ENCODE measurements at places on chromosomes 11 and 22.

DNA sequence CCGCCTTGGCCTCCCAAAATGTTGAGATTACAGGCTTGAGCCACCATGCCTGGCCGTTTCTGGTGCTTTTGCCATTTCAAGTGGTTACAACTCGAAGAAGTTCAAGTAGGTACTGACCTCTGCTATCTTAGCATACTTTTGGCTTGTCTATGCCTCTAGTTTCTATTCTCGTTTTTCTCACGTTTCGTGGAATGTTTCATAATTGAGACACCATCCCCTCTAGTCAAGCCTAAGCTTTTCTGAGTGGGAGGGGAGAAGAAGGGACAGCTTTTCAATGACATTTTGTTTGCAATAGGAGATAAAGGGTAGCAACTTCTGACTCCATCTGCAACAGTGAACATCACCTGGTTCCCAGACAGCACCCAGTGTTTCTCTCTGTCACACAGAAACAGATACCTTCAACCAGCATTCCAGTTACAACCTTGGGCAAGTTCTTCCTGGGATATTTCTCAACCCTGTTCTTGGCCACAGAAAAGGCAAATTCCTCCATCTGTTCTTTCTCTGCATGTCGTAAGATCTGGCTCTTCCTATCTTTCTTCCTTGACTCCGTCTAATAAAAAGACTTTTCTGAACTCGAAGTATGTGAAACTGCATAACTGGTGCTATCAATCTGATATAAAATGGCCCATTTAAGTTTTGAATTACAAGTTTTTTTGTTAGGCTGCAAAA, 25.5 kb downstream of the DDI1 start:
- DNase-seq, result no peak

DNA sequence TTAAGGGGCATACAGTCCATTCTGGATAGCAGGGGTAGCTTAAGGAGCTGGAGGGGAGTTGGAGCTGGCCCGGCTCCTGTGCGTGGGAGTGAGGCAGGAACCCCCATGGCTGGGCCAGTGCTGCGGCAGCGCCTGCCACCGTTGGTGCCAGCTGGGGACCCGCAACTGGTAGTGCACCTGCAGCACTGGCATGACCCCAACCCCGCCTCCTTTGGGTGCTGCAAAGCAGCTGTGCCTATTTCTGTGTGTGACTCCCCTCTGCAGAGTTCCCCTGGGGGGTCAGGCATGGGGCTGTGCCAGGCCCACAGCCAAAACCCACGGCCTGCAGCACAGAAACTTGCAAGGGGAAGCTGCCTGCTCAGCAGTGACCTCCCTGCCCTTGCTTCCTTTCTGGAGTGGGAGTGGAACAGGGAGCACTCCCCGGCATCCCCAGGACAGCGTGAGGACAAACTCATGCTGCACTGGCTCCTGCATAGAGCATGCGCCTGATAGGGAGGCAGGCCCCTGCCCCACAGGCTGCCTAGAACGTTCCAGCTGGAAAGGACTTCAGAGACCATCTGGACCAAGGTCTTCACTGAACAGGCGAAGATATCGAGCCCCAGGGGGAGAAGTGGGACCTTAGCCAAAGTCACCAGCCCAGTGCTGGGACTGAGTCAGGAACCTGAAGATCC, 26.2 kb upstream of the RAB1B start:
- DNase-seq, result no peak

- no peak for DNase-seq
These were observed 79.4 kb downstream of the RBMXL2 start for GRCh38 chr11:7167976-7168740.

- no peak for DNase-seq
These were observed 175.8 kb upstream of the BDNF start for GRCh38 chr11:27875831-27876775.

DNA sequence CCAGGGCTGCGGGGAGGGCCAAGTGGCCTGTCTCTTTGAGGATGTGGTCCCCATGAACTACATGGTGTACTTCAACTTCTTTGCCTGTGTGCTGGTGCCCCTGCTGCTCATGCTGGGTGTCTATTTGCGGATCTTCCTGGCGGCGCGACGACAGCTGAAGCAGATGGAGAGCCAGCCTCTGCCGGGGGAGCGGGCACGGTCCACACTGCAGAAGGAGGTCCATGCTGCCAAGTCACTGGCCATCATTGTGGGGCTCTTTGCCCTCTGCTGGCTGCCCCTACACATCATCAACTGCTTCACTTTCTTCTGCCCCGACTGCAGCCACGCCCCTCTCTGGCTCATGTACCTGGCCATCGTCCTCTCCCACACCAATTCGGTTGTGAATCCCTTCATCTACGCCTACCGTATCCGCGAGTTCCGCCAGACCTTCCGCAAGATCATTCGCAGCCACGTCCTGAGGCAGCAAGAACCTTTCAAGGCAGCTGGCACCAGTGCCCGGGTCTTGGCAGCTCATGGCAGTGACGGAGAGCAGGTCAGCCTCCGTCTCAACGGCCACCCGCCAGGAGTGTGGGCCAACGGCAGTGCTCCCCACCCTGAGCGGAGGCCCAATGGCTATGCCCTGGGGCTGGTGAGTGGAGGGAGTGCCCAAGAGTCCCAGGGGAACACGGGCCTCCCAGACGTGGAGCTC, 13.5 kb downstream of the ADORA2A start:
- no peak for DNase-seq

GRCh38 chr11:62242021-62242420, at the start of gene SCGB1D2:
Gene SCGB1D2, plus strand, starts transcription at chr11:62242239. Its CDS starts 69 bp downstream, at chr11:62242308.
- DNase-seq, result no peak

DNA sequence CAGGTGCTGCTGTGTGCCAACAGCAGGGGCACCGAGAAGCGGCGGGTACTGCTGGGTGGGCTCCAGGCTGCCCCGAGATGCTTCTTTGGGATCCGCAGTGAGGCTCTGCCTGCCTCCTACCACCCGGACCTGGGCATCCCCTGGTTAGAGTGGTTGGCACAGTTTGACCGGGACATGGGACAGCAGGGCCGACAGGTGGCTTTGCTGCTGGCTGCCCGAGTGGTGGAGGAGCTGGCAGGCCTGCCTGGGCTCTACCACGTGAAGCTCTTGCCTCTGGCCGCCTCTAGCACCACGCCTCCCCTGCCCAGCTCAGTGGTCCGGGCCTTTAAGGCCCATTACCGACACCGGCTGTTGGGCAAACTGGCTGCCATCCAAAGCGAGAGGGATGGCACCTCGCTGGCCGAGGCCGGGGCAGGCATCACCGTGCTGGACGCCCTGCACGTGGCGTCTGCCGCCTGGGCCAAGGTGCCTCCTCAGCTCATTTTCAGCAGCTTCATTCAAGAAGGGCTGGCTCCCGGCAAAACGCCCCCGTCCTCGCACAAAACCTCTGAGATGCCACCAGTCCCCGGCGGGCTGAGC, 1.9 kb downstream of the TIGD3 start:
- DNase-seq, result no peak
